ENCODE measurements at places on chromosomes 2 and 18.

GRCh38 chr2:233116946-233117345 is 56.8 kb downstream of the INPP5D start:
- no peak overlapping the region for H3K4me3 ChIP-seq
- no peak for DNase-seq
- H3K4me1 ChIP-seq: peaks cover 25% of the 10 kb centered on the region
- H3K36me3 ChIP-seq: no peaks in the 10 kb centered on the region

DNA sequence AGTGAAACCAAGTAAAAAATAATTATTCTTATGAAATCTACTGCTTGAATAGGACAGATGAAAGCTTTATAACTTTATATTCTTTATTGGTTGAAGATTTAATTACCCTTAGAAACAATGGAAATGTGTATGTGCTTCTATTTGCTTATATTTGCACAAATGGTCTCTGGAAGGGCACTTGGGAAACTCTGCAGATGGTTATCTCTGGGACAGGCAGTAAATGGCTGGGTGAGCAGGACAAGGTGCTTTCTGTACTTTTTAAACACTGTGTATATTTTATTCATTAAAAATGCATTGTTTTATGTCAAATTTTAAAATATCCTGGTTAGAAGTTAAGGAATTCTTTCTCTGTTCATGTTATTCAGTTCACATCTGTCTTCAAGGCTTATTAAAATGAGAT is 131.1 kb downstream of the LRRTM4 start:
- H3K27ac ChIP-seq: no peak overlapping the region
- H3K4me3 ChIP-seq: no peak overlapping the region
- H3K4me1 ChIP-seq: no peaks in the 10 kb centered on the region

GRCh38 chr18:1665079-1665478 is 760.4 kb downstream of the ADCYAP1 start:
- H3K27me3 ChIP-seq: no peaks in the 10 kb centered on the region
- DNase-seq: no peak
- no peaks in the 10 kb centered on the region for H3K36me3 ChIP-seq
- H3K4me3 ChIP-seq: no peak overlapping the region
- no peaks in the 10 kb centered on the region for H3K4me1 ChIP-seq

- H3K4me1 ChIP-seq: peaks cover 27% of the 10 kb centered on the region
- DNase-seq: no peak
- no peak overlapping the region for H3K27ac ChIP-seq
- no peaks in the 10 kb centered on the region for H3K27me3 ChIP-seq
Observed at GRCh38 chr2:28591711-28592335, 96.0 kb downstream of the PLB1 start.

Measured in esophagus squamous epithelium (tissue), 5 donors.